ENCODE measurements at places on chromosomes 3 and 15. TPM values are rescaled to one million over a fixed set of nuclear protein-coding genes. Genes with fewer than 3 reads are reported as not detected.

Gene SLC2A2
- total RNA-seq, result not detected

Gene DLL4
- 9.2 TPM for total RNA-seq

Gene PLXND1
- 32.9 TPM for total RNA-seq

GRCh38 chr3:104582092-104582491 lies 784.6 kb upstream of the ALCAM start:
- no peak for DNase-seq

- no peak for DNase-seq
Observed at GRCh38 chr3:66200786-66201185, 20.0 kb upstream of the SLC25A26 start.

DNA sequence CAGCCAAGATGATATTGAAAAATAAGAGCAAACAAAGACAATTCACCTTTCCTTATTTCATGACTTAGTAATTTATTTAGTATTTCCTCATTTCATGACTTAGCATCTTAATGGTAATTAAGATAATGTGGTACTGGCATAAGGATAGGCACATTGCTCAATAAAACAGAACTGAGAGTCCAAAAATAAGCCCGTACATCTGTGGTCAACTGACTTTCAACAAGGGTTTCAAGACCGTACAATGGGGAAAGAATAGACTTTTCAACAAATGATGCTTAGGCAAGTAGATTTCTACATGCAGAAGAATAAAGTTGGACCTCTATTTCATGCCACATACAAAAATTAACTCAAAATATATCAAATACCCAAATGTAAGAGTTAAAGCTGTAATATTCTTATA lies 603 bp upstream of the PYDC2 start:
- no peak for DNase-seq

DNA sequence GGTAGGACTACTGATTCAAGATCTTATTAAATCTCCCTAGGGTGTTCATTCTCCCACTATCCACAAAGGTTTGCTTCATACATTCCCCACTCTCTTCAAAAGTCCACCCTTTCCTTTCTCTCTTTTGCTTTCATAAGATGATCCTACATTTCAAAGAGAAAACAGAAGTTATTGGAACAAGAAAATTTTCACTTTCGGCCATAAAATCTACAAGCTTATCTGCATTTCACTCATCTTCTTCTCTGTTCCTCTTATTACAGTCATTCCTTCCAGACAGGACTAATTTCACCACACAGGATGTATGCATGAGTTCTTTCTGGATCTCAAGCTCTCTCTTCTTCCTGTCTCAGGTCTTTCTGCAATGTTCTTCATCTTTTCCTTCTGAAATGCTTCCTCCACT lies 238.7 kb downstream of the ISL2 start:
- DNase-seq, result no peak

GRCh38 chr3:166390303-166390702 lies 553.1 kb upstream of the BCHE start:
- DNase-seq, result no peak
